Common myeloid progenitor, CD34-positive (primary cell): ENCODE measurements at places on chromosomes 2 and 18.
A peak's percentile ranks its signal among the peaks of the same experiment; 100 is the strongest.

DNA sequence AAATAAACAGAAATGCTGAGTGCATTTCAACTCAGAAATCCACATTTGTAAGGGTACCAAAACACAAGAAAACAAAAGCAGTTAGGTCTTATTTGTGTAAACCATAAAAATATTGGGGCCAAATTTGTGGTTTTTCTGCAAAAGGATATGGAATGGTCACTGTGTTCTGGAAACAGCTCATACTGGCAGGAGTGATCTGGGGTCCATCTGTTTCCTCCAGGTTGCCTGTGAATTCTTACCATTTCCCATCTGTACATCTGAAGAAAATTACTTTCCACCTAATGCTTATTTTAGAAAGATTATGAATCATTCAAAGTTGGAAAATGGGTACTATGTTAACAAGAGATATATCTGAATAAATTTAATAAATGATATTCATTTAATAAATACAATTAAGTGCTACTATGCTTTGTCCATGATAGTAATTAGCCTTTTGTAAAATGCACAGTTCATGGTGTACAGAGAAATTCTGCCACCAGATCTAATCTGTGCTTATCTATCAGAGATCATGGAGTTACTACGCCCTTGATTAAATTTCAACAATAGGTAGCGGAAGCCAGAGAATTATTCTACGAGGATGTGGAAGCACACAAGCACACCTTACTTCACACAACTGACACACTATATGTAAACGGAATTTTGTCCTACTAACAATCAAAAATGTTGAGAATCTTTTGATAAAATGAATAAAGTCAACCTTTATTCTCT lies 10.9 kb downstream of the ALS2 start:
- peak; percentile 22 for DNase-seq

GRCh38 chr2:2156881-2157280 lies 174.2 kb downstream of the MYT1L start:
- no peak for DNase-seq

DNA sequence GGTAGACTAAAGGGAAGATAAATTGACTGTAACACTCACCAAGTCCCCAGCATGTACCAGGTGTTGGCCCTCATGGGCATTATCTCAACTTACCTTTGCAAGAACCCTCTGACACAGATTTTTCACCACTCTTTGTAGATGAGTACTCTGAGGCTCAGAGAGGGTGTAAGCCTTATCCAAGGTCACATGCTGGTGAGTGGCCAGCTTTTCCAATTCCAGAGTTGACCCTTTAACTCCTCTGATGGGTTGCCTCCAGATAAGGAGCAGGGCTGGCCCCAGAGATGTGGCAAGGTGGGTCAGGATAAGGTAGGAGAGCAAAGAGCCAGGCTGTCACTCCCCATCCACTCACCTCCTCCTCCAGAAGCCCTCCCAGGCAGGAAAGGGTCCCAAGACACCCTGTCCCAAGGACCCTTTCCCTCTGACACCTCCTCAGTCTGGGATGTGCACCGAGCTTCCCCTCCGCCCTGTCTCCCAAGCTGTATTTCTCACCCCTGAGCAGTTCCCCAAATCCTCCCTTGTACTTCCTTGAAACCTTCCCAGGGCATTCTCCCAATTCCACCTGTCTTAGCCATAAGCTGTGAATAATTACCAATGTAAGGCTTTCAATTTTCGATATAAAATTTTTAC lies 165.9 kb downstream of the ZFP36L2 start:
- no peak for DNase-seq

- no peak for DNase-seq
Measured at GRCh38 chr2:127853671-127854070, 4.3 kb downstream of the POLR2D start.

GRCh38 chr2:88657131-88657530 lies 29.9 kb upstream of the EIF2AK3 start:
- no peak for DNase-seq

- peak; percentile 82 for DNase-seq
Measured at GRCh38 chr2:172698041-172698863, 37.4 kb upstream of the RAPGEF4 start.

- peak; percentile 37 for DNase-seq
Measured at GRCh38 chr2:121128741-121129659, 156.0 kb downstream of the TFCP2L1 start.

- DNase-seq, result no peak
Measured at GRCh38 chr2:16154061-16154460, 213.7 kb downstream of the MYCN start.

DNA sequence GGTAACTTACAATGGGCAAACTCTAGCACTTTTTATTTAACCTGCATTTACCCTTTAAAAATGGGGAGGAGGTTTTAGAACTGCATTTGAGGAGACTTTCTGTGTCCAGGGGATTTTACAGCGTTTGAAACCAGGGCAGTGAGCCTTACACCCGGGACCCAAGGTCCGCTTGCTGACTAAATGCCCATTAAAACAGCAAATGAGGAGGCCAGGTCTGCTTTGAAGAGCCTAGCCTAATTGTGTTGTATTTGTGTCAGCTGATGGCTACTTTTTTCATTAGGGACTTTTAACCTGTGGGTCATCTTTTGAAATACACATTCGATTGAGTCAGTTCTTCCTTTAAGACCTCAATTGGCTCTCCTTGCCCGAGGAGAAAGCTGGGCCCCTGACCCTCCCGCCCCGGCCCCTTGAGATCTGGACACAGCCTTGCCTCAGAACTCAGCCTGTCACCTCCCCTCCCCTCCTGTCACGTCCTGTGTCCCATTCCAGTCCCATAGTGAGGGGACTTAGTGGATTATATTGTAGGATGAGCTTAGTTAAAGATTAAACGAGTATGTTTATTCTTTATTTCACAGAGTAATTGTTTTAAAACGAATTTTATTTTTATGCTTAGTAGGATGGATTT lies 69.0 kb downstream of the KLHL29 start:
- DNase-seq, result no peak

- DNase-seq, result no peak
Measured at GRCh38 chr2:36389091-36389564, 33.5 kb downstream of the CRIM1 start.

DNA sequence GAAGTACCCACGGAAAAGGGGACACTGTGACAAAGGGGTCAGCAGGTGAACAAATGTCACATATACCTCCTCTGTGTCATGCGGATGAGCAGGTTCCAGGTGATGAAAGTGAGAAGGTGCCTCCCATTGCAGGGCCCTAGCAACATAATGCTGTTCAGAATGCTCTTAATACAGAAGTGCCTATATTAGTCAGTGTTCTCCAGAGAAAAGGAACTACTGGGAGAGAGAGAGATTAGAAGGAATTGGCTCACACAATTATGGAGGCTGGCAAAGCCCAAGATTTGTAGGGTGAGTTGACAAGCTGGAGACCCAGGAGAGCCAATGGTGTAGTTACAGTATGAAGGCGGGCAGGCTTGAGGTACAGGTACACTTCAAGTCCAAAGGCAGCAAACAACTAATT lies 98.1 kb upstream of the CDC42EP3 start:
- DNase-seq, result no peak

DNA sequence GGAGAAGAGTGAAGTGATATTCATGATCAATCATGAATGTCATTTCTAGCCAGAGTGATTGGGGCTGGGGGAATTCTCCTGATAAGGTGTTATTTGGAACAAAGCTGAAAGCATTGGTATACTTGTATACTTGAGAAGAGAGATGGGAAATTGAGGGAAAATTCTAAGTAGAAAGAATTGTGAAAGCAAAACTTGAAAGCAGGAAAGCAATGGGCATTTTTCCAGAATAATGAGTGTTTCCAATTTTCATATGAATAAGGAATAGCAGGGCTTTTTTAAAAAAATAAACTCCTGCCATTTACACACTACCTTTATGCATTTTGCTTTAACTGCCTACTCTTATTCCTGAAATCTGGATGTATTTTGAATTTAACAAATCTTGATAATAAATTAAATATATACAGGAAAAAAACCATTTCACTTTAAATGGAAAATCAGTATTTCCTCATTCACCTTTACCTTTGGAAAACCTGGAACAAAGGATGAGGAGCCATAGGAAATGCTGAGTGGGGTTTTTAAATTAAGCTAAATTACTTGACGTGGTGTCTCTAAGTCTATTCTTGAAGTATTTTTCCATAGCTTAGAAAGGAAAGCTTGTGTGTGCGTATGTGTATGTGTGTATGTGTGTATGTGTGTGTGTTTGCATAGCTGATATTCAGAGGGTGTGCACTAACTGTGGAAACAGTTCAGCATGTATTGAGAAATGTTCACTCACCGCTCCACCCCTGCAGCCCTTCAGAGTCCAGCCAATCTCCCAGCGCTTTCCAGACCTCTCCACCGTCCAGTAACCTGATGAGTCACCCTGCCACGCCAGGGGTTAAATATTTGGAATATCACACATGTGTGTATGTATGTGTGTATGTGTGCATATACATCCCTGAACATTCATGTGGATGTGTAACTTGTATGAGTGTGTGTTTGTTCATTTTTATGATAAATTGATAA lies 427.3 kb downstream of the THSD7B start:
- no peak for DNase-seq

DNA sequence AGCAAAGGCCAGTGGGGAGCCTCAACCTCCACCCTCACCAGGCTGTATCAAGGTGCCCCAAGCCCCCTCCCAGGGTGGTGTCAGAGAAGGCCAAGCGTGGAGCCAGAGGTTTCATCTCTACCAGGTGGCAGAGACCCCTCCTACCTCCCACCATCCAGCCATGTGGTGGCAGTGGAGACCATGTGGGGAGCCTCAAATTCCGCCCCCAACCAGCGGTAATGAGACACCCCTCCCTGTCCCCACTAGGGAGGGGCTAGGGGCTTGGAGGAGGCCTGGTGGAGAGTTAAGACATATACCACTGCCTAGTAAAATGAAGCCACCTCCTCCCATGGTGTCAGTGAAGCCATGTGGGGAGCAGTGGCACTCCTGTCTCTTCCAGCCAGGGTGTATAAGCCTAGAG lies 24.4 kb upstream of the YPEL5 start:
- no peak for DNase-seq

DNA sequence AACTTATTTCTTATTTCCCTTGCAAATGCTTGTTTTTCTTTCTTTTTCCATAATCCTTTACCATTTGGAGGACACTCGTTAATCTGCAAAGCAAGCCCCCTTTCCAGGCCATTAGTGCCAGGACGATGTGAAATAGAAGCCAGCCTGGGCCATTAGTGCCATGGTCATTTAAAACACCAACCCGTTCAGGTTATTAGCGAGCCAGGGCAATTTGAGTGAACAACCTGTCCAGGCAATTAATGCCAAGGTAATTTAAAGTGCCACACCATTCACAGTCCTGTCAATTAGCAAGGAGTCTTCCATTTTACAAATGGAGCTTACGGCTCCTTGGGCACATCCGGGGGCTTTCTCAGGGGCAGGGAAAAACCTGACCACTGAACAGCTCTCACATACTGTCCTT lies 370.6 kb downstream of the HRH4 start:
- no peak for DNase-seq

GRCh38 chr18:3037423-3037915 lies 24.5 kb upstream of the LPIN2 start:
- DNase-seq, result peak; percentile 77
